Activated CD8-positive, alpha-beta T cell treated with anti-CD3 and anti-CD28 coated beads, Interleukin-2, amount 10 ng/mL, durations not matched to agents 7 days and 5 days (primary cell): ENCODE measurements at places on chromosomes 2 and 18. TPM values are rescaled to one million over a fixed set of nuclear protein-coding genes. Genes with fewer than 3 reads are reported as not detected.

The GLI2 gene
- total RNA-seq, result 2.2 TPM

The SMCHD1 gene
- 137 TPM for total RNA-seq

GRCh38 chr2:120873958-120874887, 138.6 kb downstream of the GLI2 start:
- no peak overlapping the region for H3K4me3 ChIP-seq
- H3K27me3 ChIP-seq, result peaks cover 3% of the 10 kb centered on the region
- H3K27ac ChIP-seq, result no peak overlapping the region
- DNase-seq, result no peak
- H3K36me3 ChIP-seq, result no peaks in the 10 kb centered on the region
- no peaks in the 10 kb centered on the region for H3K4me1 ChIP-seq

The MALL gene
- total RNA-seq, result not detected

The CERKL gene
- not detected for total RNA-seq

The RAX gene
- not detected for total RNA-seq

- no peak overlapping the region for H3K27ac ChIP-seq
- peaks cover 6% of the 10 kb centered on the region for H3K27me3 ChIP-seq
- H3K4me3 ChIP-seq, result no peak overlapping the region
- no peak for DNase-seq
- H3K36me3 ChIP-seq, result no peaks in the 10 kb centered on the region
Observed at GRCh38 chr2:215787025-215787424, 226.3 kb downstream of the MREG start.

GRCh38 chr2:115422004-115422634, 979.7 kb downstream of the DPP10 start:
- H3K4me1 ChIP-seq, result no peaks in the 10 kb centered on the region
- no peaks in the 10 kb centered on the region for H3K27me3 ChIP-seq
- H3K4me3 ChIP-seq, result no peak overlapping the region
- DNase-seq, result no peak
